ENCODE measurements at places on chromosomes 4 and X.

DNA sequence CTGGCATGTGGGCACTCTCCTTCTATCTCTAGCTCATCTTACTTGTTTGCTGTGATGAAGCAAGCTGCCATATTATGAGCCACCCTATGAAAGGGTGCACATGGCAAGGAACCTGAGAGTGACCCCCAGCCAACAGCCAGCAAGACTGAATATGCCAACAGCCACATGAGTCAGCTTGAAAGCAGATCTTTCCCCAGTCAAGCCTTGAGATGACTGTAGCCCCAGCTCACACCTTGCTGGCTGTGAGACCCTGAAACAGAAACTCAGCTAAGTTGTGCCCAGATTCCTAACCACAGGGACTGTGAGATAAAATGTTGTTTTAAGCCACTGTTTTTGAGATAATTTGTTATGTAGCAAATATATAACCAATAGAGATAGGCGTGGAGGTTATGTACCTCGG lies 36.2 kb downstream of the KDM5C start:
- DNase-seq = no peak

DNA sequence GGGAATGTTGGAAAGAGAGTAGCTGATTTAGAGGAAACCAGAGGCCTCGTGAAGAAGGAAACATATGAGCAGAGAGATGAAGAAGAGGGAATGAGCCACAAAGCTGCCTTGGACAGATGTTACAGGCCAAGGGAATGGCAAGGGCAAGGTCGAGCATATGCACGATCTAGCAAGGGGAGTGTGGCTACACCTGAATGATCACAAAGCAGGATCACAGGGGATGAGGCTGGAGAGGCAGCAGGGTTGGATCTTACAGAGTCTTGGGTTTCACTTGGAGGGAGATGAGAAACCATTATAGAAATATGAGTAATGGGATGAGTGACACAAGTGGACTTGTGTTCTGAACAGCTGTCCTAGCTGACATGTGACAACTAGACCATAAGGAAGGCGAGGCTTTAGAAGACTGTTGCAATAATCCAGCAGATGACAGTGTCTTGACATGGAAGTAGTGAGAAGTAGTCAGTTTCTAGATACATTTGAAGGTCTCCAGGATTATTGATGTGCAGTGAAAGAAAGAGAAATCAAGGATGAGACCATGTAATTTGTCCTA lies 58.7 kb downstream of the RASGEF1B start:
- no peak for DNase-seq

DNA sequence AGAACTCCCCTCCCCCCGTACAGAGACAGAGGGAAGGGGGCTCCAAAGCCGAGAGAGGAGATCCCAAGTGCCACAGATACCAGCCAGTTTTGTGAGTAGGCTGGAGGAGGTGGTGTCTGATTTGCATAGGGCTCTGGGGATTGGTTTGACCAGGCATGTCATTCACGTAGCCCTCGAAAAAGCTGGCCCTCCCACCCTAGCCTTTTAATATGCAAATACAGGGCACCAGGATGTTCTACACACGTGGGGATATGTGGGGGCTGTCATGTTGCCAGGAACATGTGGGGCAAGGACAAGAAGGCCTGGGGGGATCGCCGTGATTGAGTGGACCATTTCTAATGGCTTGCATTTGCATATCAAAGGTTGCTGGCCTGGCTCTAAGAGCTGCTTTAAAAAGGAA lies 272.9 kb downstream of the PPP1R2C start:
- no peak for DNase-seq

DNA sequence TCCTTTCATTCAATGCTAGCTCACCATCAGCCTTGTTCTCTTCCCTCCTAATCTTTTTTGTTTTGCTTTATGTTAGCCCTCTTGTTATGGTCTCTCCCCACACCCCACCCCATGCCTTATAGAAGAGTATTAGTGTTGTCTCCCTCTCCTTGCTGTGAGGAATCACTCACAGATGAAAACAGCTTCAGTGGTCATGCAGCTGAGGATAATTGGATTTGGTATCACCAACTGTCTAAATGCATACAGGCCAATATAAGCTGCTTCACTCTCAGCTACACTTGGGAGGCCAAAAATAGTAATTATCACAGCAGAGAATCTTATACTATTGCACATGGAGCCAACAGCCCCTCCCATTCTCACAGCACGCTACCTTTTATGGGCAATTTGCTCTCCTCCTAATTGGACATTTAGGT lies 494.6 kb upstream of the FAM241A start:
- DNase-seq = no peak

GRCh38 chr4:81946996-81947395 lies 426.8 kb downstream of the HNRNPD start:
- no peak for DNase-seq

DNA sequence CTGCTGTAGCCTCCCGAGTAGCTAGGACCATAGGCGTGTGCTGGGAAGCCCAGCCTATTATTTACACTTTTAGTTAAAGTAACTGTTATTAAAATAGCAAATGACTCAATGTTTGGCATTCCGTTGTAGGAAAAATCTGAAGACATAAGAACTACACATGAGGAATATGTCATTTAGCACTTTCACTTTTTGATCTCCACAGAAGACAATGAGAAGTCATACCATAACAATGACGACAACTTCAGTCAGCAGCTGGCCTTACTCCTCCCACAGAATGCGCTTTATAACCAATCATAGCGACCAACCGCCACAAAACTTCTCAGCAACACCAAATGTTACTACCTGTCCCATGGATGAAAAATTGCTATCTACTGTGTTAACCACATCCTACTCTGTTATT lies 6.7 kb downstream of the GPR34 start:
- DNase-seq = no peak

GRCh38 chr4:148693913-148694649 lies 251.9 kb upstream of the NR3C2 start:
- no peak for DNase-seq

- no peak for DNase-seq
Measured at GRCh38 chr4:98778206-98778605, 119.8 kb upstream of the TSPAN5 start.

DNA sequence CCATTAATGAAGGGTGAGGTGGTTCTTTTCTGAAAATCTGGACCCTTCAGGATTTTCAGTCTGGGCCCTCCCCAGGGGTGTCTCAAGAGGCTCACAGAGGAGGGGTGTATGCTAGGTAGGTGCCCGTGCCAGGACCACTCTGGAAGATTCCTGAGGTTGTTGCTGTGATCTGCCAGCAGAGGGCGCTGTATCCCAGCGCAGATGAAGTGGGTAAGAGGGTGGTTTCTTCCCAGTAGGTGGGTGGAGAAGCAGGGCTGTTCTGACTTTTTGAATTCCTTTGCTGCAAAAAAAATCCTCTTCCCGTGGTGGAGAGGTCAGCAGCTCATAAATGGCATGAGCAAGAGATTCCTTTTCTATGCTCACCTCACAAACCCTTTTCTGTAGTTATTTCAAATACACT lies 51.1 kb downstream of the SCML1 start:
- DNase-seq = no peak

GRCh38 chrX:7254144-7254543 lies 106.2 kb upstream of the PUDP start:
- DNase-seq = no peak

GRCh38 chr4:70671091-70671490 lies 4.8 kb upstream of the JCHAIN start:
- no peak for DNase-seq

DNA sequence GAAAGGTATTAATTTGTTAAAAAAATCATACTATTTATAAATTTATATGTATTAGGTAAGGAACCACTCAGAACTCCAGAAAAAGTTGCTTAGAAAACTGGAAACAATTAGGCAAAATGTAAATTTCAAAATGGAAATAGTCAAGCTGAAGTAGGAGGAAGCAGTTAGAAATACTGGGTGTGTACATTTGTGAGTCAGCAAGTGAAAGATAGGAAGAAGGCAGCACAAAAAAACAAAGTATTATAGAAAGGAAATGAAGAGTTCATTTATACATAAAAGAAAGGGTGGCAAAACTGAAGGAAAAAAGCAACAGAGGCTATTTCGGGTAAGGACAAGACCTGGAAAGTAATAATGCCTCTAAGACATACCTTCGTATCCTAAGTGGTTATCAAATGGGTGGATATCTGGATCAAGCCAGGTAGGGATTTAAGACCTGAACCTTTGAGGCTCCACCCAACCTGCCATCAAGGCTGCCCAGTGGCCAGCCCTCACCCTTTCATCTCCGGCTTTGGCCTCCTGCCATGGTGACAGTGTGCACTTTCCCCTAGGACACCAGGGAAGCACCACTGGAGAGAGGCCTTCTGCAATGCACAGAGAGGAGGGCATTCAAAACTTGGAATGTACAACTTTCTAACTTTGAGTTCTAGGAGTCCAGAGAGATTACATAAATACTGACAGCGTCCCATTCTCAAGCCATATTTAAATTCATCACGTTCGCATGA lies at the start of gene LRRC66:
LRRC66 (minus strand) TSS at position 428 of the 722 bp plus-strand sequence. CDS start 2,750 bp downstream, outside the sequence.
- no peak for DNase-seq

- DNase-seq = no peak
Measured at GRCh38 chrX:8848911-8849310, 47.7 kb upstream of the FAM9A start.

- DNase-seq = no peak
Measured at GRCh38 chr4:139819082-139819481, 153.5 kb downstream of the MGST2 start.

DNA sequence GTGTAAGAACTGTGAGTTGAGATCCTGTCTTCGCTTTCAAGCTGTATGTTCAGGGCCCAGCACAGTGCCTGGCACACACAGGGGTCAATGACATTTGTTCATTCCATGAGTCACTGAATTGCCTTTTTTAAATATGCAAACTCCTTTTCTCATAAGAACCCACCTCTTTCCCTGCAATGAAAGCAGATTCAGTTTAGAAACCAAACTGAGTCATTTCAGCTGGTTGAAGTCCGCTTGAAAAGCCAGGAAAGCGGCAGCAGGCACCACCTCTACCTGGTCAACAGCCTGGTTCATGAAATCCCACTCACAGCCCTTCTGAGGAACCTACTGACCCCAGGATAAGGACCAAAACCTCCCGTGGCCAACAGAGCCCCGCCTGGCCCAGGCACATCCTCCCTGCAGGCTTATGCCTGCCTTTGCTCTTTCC lies 4.5 kb upstream of the C1QTNF7 start:
- no peak for DNase-seq

DNA sequence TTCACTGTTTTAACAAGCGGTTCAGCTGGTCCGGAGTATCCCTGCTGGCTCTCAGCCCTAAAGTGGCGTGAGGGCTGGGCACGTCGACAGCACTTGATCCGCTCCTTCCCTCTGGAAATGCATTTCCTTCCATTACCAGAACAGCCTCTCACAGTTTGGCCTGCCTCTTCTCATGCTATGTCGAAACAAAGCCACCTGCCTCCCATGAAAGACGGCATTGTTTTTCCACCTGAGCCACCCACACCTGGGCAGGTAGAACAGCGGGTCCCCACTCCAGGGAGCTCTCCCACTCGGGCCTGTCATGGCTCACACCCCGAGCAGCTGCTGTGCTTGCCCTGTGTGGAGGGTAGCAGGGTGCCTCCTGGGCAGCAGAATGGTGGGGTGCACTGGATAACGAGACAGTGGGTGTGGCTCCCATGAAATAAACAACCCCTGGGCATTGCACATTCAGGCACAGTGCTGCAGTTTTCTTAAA lies 86.2 kb downstream of the FHDC1 start:
- no peak for DNase-seq

DNA sequence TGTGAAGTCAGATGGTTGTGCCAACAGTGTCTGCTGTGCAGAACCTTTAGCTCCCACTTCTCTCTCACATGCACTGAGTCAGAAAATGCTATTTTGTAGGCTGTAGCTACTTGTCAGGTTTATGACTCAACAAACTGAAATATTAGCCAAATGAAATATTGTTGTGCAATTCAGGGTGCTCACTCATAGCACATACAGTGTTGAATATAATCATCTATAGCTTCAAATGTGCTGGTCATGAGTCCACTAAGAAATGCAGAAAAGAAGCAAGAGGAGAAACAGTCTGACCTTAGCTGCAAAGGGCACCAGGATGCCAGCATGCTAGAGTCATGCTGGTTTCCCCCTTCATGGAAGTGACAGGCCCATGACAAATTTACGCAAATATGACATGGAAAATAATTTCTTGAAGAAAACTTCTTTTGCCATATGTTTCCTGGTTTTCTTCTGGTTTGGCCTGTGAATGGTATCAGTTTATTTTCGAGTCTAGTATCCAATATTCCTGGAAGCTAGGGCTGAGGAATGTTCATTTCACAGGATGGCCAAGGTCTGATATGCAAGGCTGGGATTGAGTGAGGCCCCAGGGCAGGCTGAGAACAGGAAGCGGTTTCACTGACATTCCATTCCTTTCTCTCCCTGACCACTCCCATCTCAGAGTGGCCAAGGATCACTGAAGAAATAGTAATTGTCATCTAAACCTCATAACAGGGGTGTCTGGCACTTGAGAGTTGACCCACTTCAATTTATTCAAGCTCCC lies 10.3 kb upstream of the CXCL2 start:
- no peak for DNase-seq

- DNase-seq = no peak
Measured at GRCh38 chr4:21947791-21948346, 703 bp downstream of the KCNIP4 start.

DNA sequence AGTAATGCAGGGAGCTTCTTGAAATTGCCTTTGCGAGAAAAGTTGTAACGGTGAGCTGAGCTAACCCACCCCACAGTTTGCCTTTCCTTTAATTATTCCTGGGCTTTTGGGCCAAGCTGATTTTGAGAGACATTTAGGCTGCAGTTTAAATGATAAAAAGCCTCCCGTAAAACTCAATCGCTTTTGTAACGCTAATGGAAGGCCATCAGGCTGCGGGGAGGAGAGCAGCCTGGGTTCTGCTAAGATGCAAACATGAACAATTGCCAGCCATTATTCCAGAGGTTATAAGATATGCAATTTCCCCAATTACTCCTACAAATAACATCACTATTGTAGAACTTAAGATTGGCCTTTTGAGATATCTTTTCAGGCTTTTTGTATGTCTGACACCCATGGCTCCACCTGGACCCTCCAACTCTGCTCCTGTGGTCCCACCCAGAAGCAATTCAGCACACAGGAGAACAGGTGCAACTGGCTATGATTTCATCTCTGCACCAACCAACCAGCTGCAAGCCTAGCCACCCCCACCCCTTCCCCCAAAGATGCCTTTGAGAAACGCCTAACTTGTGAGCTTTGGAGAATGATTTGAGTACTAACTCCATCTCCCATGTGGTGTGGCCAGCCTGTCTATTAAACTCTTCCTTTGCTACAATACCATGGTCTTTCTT lies 108.2 kb upstream of the FAM9C start:
- DNase-seq = no peak

DNA sequence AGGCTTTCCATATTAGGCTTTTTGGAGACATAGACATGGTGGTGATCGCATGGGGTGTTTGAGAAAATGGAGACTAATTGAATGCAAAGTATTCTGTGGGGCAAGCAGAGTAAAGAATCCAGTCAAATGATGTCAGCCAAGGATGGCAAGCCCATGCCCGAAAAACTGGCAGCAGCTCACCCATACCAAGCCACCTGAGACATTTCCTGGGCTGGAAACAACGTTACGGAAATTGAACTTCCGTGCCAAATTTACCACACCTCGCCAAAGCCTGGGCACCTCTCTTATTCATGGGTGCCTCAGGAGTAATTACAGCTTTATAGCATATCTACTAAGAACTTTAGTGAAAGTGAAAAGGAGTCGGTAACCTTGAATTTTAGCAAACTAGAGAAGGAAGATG lies 166.4 kb downstream of the CBR4 start:
- no peak for DNase-seq

GRCh38 chr4:185845966-185846365 lies 34.0 kb upstream of the SORBS2 start:
- no peak for DNase-seq

Data from stimulated activated CD4-positive, alpha-beta T cell treated with anti-CD3 and anti-CD28 coated beads, Interleukin-15, amount 100 ng/mL, for 1 hour (primary cell).